ENCODE measurements at places on chromosomes 3 and 15.

DNA sequence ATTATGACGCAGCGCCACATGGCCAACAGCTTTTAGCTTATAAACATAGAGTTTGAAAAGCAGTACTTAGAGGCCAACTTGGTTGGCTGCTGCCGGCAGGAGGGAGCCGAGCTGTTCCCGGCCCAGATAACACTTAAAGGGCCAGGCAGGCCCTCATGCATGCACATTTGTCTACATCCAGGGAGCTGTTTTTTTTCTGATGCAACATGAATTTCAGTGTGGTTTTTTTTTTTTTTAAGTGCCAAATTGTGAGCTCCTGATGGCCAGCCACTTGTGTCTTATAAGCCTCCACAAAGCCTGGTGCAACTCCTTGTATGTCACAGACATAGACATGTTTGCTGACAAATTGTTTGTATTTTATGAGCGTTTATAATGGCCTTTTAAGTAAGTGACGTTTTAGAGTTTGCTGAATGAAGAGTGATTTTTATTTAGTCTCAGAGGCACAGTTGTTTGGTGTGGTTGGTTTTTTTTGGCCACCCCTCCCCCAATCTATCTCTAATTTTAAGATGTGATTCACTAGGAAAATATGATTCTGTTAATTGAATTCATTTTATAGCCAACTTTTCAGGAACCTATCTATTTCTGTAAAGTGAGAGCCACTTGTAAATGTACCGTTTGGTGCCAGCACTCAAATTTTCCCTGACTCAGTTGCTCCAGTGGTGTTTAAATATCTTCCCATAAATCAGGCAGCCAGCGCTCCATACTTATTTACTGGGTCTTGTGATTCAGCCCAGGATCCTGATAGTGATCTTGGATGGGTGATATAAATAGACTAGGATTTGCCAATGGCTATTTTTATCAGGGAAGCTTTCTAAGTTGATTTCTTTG is 134.3 kb downstream of the VGLL4 start:
- no peak for DNase-seq

DNA sequence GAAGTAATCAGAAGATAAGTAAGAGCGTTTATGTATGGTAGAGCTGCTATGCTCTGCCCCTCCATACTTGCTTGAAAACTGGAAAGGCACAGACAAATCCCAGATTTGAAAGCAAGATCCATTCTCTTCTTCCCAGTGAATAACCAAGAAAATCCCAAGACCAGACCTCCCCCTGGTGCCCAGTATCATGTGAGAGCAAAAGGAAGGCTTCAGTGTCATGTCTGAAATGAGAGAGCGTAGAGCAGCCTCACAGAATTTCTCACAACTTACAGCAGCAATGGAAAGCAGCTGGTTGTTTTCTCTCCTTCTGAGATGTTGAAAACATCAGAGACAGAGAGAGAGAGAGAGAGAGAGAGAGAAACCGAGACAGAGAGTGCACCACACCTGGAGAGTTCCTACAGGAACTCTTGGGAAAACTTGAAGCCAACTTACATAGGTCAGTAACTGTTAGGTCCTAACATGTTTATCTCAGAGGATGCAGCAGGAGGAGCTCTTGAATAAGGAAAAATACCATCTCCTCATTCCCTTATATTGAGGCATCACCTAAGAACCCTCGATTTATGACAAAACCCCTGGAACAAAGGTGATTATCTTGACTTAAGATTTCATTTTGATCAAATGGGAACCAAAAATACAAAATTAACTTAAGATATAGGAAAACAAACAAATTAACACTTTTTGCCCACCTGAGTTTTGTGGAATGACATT is 273.3 kb downstream of the NSUN3 start:
- no peak for DNase-seq

GRCh38 chr15:28979208-28979841 is 93.6 kb downstream of the APBA2 start:
- no peak for DNase-seq

GRCh38 chr3:108473711-108474110 is 36.7 kb downstream of the MYH15 start:
- peak; percentile 86 for DNase-seq

DNA sequence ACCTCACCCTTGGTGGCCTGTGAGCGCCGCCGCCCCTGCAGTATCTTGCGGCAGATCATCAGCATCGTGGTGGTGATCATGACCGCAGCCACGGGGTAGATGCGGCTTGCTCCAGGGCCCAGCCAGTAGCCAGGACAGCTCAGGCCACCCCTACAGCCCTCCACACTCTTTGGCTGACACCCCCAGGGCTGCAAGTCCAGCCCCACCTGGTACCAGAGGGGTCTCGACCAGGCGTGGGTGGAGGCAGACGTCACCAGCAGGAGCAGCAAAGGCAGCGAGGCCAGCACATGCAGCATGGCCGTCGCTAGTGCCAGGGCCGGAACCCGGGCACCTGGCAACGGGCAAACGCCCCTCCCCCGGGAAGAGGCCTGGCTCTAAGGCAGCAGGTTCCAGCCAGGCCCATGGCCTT is at the start of gene TMEM89:
Gene TMEM89 (minus strand): TSS at position 309 of the 409 bp plus-strand sequence. CDS start 13 bp downstream, at position 296.
- no peak for DNase-seq

- DNase-seq = peak; percentile 52
These were observed 50.0 kb downstream of the RLBP1 start for GRCh38 chr15:89171136-89172072.

GRCh38 chr3:184255291-184256039 is 5.9 kb downstream of the CAMK2N2 start:
- no peak for DNase-seq

GRCh38 chr3:140467104-140467577 is 210.7 kb upstream of the TRIM42 start:
- DNase-seq = peak; percentile 50

GRCh38 chr3:57100046-57100695 is 39.7 kb downstream of the SPATA12 start:
- DNase-seq = peak; percentile 63

DNA sequence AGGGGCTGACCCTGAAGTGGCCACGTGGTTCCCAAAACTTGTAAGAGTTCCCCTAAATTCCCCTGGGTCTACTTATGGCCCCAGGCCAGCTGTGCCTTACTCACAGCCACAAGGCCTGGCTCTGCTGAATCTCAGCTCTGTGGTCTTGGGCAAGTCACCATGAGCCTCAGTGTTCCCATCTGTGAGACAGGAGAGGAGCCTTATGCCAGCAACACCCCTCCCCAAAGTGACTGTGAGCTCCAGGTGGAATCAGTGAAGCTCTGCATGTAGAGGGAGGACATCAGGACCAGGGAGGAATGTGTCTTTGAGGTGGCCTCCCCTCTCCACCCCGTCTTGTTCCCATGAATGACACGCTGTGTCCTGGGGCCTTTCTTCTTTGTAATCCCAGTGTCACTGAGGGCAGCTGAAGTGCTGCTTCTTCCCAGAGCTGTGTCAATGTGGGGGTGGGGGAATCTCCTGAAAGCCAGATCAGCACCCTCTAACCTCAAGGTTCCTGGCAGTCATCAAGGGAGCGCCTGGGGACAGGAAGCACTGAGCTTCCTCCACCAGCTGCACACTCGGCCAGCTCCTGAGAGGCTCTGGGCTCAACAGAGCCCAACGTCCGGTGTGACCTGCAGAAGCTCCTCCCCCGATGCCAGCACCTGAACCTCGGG is 258.9 kb downstream of the UACA start:
- DNase-seq = peak; percentile 72

DNA sequence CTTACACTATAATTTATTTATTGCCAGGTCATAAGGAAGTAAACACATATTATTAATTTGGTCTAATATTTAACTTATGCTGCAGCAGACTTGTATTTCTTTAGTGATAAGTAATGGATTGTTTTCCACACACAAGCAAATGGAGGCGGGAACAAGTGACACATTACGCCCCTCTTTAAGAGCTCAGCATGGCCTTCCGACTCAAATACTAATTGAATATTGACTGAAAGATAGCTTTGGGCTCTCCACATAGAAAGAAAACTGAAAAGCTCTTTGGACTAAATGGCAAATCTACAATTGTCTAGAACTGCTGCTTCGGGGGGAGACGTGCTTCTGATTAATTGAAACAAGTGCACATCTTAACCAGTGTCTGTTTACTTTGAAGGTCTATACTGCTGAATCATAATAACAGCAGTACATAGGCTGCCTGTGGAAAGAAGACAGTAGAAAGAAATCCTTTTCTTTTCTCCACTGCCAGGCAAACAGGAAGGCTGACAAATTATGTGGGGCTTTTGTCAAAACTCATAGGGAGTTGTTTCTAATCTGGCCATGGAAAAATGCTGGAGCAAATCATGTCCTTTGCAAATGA is 15.9 kb downstream of the CADPS start:
- no peak for DNase-seq

DNA sequence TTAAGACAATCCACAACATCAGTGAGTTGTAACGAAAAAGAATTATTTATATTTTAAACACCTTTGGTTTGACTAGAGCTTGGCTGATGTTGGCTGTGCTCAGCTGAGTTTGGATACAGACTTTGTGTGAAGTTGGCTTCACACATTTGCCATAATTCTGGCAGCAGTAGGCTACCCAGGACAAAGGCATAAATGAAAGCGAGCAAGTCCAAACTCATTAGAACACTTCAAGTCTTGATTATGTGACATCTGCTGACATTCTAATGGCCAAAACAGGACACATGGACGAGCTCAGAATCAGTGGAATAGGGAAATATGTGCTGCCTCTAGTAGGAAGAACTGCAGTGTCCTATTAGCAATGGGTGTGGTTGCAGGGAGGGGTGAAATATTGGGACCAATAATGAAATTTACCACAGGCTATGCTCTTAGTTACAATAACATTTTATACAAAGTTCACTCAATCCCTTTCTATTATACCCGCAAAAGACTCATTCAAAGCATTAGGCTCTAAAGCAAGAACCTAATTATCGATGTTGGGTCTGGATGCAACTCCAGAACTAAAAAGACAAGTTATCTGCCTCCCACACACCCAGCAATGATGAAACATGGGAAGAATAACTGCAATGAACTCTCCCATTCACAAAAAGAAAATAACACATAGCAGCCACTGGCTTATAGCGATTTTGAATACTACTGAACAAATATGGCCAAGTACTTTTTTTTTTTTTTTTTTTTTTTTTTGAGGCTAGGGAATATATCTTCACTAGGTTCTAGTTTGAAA is 493.9 kb upstream of the RASGRP1 start:
- DNase-seq = no peak

DNA sequence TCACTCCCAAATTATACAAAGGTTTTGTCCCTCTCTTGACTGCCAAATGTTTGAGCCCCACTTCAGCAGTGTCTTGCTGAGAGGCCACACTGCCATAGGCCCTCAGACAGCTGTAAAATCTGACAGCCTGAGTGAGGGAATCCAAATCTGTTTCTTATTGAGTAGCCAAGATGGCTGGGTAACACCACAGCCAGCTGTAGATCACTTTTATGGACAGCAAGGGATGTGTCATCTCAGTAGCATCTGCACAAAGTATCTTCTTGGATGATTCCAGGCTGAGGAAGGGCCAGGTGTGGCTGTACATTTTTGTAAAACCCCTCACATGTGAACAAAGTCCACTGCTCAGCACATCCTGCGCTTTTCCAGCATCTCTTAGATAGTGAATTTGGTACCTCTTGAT is 237.0 kb upstream of the LRTM1 start:
- no peak for DNase-seq

DNA sequence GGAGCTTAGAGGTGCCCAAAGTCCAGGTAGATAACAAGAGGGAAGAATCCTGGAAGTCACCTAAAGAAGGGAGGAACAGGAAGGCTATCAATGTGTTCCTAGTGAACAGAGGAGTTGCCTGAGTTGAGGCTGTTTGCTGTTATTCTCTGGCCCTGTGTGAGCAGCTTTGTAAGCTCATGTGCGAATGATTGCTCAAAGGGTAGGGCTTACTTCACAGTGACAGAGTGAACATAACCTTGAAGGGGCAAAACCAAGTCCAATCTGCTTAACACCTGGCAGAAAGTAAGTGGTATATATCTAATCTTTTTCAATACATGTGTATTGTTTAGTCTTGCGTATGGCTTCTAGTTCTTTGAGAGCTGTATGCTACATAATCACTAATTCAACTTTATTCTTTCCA is 1153.6 kb downstream of the TUSC7 start:
- no peak for DNase-seq

- peak; percentile 7 for DNase-seq
These were observed 239.1 kb upstream of the SETMAR start for GRCh38 chr3:4063916-4064574.

- no peak for DNase-seq
These were observed 27.5 kb downstream of the APBA2 start for GRCh38 chr15:28913171-28913765.

DNA sequence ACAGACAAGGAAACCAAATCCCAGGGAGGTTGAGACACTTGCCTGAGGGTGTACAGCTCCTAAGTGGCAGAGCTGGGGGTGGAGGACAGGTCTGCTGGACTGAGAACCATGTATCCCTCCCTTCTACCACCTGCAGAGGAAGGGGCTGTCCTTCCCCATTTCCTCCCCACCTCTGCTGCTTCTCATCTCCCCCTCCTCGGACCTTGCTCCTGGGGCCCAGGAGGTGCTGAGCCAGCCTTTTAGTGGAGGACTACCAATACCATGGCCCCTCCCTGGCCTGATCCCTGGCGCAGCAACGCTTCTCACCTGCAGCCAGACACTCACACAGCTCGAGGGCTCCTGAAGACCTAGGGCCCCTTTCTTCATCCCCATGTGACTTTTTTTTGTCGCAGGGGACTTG is 50.4 kb downstream of the IDH2 start:
- no peak for DNase-seq

Measured in PC-9 (cell line).